ENCODE measurements at places on chromosomes 4 and X.

DNA sequence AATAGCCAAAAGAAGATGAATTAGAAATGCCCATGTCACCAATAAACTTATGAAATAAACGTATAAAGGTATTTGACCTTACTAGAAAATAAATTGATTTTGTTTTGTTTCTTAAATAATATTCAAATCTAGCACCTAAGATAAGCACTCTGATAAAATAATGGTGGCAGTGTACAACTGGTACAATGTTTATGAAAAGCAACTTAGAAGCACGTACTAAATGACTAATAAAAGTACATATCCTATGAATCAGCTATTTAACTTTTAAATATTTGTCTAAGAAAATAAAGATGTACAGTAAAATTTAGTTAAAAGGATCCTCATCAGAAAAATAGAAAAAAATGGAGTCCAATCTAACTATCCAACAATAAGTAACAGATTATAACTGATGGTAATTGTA, 6.7 kb downstream of the MANBA start:
- DNase-seq: no peak

GRCh38 chrX:13258725-13259124, 61.1 kb downstream of the ATXN3L start:
- DNase-seq: no peak

GRCh38 chr4:26741491-26741871, 119.2 kb upstream of the STIM2 start:
- no peak for DNase-seq

GRCh38 chr4:144594471-144594986, 51.4 kb upstream of the HHIP start:
- no peak for DNase-seq

GRCh38 chrX:136438192-136438591, 49.6 kb upstream of the BRS3 start:
- DNase-seq: no peak

DNA sequence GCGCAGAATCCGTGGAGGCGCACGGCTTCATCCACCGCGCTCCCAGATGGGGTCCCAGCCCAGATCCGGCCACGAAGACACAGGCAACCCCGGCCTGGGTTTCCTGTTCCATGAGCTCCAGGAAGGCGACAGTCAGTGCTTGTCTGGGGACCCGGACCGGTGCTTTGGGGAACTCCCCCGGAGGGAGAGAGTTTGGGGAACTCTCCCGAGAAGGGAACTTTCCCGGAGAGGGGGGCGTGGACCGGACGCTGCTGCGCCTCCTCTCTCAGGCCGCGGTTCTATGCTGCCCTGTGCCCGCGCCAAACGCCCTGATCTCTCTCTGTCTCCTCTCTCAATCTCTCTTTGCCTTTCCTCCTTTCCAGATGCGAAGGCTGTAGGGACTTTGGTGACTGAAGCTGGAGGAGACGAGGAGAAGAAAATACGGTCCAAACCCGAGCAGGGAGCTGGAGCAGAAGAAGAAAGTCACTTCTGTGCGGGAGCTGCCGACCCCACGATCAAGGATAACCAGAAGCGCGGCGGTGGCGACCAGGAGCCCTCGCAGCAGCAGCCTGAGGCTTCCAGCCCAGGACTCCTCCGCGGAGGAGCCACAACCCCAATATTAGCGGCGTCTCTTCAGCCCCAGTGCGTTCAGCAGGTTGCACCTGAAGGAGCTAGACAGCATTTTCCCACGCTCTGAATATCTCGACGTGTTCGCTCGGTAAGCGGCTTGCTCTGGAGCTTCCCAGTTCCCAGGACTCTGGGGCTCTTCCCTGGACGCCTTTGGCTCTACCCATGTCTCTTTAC, 47.6 kb upstream of the NKAP start:
- no peak for DNase-seq

GRCh38 chrX:119617517-119618164, 11.4 kb upstream of the NKRF start:
- DNase-seq: no peak

DNA sequence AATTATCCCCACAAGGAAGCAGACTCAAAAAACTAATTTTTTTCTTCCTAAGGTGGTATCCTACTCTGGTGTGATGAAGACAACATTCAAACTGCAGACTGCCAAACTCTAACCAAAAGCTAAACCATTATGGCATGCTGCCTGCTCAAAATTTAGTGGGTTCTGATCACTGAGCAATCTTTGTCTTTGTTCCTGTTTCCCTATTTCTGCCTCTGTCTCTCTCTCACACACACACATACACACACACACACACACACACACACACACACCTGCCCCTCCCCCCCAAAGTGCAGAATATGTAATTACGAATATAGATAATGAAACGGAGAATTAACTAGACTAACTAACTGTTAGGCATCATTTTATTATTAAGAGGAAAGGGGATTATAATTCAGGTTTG, 1278.6 kb downstream of the PCDH7 start:
- DNase-seq: no peak

GRCh38 chr4:844752-845232, 18.9 kb upstream of the CPLX1 start:
- DNase-seq: no peak

- no peak for DNase-seq
Measured at GRCh38 chrX:47933946-47934345, 69.8 kb downstream of the ZNF182 start.

DNA sequence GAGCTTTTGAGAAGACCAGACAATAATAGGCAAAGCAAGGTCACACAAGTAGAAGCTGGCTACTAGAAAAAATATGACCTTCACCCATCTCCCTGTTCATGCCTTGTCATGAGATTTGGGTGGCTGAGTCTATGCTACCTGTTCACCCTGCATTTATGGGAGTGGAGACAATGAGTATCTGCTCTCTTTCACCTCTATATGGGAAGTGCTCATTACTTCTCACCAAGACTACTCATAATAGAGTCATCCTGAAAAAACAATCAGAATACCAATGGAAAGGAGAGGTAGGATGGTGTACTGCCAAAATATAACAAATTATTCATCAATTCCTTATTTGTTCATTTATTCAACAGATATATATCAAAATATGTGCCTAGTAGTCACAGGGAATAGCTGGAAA, 921.8 kb upstream of the INTU start:
- DNase-seq: no peak

GRCh38 chrX:26100421-26100920, 37.7 kb upstream of the MAGEB18 start:
- no peak for DNase-seq

DNA sequence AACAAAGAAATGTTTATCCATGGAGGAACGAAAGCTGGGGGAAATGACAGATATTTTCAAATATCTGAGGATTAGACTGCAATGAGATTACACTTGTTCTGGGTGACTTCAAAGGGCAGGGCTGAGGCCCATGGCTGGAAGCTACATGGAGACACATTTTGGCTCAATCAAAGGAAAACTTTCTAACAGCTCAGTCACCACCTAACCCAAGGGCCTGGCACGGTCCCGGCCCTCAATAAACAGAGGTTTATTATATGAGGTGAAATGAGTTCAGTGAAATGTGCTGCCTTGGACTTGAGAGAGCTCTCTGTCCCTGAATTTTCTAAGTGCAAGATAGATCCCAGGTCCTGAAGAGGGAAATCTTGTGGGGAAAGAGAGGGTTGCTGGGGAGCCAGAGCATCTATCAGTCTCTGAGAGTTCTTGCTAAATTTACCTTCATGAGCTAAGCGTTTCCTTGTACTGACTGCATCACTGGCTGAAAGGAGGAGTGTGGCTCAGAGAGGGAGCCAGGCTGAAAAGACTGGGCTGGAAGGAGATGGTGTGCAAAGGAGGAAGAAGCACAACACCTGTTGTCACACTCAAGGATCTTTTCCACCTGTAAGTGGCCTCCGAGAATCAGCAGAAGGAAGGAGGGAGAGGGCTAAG, 2.0 kb upstream of the RIPPLY1 start:
- no peak for DNase-seq

DNA sequence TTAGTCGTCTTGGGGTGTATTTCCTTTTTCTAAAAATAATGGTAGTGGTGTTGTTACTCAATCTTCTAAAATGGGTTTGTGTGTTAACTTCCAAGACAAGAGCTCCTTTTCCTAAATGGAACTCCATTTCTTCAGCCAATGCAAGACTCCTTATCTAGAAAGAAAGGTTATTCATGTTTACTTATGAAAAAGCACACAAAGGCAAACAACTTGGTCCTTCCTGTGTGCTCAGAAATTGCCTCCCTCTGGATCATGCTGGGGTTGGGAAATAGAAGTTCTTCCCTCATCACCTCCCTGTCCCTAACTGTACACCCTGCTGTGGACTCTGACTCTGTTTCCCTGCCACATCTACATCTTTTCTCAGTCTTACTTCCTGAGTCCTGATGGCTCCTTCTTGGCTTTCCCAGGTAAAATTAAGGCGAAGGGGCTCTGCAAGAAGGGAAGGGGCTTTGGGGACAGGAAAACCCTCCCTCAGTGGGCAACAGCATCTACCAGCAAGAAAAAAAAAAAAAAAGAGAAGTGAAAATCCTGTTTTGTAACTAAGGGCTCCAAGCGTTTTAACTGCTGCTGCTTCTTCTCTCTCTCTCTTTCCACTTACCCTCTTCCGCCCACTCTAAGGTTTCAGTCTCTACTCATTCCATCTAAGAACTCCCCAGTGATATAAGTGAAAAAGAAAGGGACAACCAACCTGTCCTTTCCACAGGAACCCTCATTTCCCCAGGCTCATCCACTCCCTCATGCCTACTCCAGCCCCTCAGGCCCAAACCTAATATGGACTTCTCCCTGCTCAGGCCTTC, 19.8 kb upstream of the TASL start:
- no peak for DNase-seq

- DNase-seq: no peak
Measured at GRCh38 chr4:79155336-79155735, 170.5 kb downstream of the NAA11 start.

- no peak for DNase-seq
Measured at GRCh38 chr4:128675083-128675482, 134.4 kb upstream of the JADE1 start.

GRCh38 chr4:133324491-133324890, 175.4 kb downstream of the PCDH10 start:
- DNase-seq: no peak

DNA sequence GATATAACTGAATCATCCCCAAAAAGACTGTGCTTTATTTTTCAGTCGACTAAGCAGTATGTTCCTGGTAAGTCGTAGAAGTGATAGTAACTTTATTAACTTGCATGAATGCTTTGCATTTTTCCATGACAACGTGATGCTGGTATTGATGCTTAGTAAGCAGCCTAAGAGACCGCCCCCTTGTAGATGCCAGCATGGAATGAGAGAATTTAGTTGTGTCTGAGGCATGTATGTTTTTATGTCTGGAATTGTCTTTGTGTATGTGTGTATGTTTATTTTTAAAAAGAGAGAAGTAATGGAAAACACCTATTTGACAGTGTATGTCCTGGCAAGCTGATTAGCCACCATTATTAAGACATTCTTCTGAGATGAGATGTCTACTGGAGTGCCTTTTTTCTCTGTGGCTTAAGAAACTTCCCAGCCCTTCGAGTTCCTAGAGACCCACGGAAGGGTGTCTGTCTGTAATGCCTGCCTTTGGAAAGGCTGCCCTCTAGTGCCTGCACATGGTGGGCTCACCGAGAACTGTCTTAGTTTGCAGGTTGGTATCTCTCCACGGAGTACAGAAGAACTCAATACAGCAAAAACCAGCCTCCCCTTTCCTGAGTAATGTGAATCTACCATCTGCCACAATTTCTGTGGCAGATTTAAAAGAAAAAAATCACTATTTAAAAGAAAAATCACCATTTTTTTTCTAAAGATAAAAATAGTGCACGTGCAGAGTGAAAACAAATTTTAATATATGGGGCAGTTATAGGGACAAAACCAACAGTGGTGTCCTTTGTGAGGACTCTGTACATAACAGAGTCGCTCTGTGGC, 85.9 kb downstream of the AASDH start:
- no peak for DNase-seq

DNA sequence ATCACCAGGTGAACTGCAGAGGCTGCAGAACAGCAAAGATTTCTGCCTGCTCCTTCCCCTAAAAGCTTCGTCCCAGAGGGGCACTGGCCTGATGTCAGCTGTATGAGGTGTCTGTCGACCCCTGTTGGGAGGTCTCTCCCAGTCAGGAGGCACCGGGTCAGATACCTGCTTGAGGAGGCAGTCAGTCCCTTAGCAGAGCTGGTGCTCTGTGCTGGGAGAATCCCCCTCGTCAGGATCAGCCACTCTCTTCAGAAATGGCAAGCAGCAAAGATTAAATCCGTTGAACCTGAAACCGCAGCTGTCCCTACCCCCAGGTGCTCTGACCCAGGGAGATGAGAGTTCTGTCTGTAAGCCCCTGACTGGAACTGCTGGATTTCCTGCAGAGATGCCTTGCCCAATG, 1166.3 kb upstream of the ADGRL3 start:
- no peak for DNase-seq

DNA sequence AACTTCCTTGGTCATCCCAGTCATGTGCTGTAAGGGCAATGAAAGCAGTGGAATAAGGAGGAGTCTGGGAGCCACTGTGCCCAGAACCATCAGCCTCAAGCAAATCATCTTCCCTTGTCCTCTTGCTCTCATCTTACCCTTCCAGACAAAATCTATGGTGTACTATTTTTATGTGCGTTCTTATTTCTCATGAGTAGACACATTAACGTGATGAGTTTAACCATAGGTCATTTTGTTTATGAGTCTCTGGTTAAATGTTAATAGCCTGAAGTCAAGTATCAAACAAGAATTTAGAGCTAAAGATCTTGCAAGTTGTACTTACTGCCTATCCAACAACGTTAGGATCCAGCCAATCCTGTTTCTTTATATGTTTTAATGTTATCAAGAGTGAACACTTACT, 495.3 kb downstream of the SPRY1 start:
- DNase-seq: no peak

- no peak for DNase-seq
Measured at GRCh38 chr4:53012738-53013137, 150.6 kb downstream of the RASL11B start.

DNA sequence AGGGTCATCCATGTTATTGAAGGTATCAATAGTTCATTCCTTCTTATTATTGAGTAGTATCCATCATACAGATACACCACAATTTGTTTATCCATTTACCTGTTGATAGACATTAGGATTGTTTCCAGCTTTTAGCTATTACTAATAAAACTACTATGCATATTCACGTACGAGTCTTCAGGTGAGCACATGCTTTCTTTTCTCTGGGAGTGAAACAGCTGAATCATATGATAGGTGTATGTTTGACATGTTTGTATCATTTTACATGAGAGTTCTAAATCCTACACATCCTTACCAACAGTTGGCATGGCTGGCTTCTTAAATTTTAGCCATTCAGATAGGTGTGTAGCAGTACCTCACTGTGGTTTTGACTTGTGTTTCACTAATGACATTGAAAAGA, 556.6 kb upstream of the DIPK2B start:
- no peak for DNase-seq

- no peak for DNase-seq
Measured at GRCh38 chr4:164846566-164846965, 30.4 kb upstream of the APELA start.

All from thoracic aorta (tissue), 2 donors.